Activated CD8-positive, alpha-beta memory T cell treated with anti-CD3 and anti-CD28 coated beads for 1 hour (primary cell): ENCODE measurements at places on chromosomes 12 and 14.

DNA sequence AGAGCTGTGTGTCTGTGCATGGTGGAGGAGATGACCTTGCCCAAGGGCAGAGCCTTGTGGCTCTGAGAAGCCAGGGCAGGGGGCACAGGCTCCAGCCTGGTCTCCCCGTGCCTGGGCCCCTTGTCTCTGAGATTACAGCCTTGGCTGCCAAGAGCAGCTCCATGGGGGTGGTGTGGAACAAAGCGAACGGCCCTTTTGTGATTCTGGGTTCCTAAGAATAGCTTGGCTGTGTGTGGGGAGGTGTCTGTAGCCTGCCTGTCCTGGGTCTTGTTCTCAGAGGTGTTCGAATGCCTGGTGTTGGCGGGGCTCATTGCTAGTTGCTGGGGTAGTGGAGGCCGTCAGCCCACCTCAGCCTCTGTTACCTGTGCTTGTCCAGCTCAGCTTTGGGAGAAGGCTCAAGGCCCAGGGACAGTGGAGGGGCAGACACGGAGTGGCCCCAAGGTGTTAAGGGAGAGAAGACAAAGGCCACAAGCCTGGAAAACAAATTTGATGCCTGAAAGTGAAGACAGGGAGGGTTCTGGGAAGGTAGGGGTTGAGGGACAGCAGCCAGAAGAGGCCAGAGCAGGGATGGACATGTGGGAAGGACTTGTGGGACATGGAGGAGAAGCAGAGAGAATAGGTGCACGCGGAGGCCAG lies 7.4 kb upstream of the MYH7 start:
- DNase-seq, result no peak

- no peak for DNase-seq
Measured at GRCh38 chr14:51228391-51228790, 11.7 kb upstream of the TMX1 start.

DNA sequence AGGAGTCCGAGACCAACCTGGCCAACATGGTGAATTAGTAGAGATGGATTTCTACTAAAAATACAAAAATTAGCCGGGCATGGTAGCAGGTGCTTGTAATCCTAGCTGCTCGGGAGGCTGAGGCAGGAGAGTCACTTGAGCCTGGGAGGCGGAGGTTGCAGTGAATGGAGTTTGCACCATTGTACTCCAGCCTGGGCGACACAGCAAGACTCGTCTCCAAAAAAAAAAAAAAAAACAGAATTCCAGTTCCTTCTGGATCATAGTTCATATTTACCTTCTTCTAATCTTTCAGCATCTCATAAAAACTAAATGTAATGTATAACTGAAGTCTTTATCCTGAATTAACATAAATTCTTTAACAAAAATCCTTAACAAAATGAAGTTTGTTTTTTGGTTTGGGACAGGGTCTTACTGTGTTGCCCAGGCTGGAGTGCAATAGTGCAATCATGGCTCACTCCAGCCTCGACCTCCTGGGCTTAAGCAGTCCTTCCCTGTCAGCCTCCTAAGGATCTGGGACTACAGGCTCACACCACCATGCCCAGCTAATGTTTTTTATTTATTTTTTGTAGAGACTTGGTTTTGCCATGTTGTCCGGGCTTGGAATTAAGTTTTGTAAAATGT lies 37.6 kb downstream of the FAM177A1 start:
- DNase-seq, result no peak

- no peak for DNase-seq
Measured at GRCh38 chr14:55891692-55892091, 226.5 kb upstream of the PELI2 start.

- DNase-seq, result no peak
Measured at GRCh38 chr14:58663494-58664111, 25.8 kb downstream of the DACT1 start.

DNA sequence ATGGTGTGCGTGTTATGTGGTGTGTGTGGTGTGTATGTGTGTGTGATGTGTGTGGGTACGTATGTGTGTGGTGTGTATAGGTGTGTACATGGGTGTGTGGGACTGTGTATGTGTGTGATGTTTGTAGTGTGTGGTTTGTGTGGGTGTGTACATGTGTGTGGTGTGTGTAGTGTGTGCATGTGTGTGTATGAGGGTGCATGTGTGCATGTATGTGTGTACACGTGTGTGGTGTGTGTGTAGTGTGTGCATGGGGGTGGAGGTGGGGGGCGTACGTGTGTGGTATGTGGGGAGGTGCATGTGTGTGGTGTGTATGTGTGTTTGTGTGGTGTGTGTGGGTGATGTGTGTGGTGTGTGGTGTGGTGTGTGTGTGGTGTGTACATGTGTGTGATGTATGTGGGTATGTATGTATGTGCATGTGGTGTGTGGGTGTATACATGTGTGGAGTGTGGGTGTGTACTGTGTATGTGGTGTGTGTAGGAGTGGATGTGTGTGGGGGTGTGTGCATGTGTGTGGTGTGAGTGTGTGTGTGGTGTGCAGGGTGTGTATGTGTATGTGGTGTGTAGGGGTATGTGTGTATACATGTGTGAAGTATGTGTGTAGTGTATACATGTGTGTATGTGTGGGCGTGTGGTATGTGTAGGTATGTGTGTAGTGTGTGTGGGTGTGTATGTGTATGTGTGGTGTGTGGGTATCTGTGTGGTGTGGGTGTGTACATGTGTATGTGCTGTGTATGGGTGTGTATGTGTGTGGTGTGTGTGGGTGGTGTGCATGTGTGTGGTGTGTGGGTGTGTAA lies 119.8 kb upstream of the GSC start:
- DNase-seq, result no peak

GRCh38 chr14:67131691-67132090 lies 57.5 kb upstream of the GARIN2 start:
- DNase-seq, result no peak

GRCh38 chr14:67357186-67357968 lies 2.2 kb downstream of the ATP6V1D start:
- no peak for DNase-seq

GRCh38 chr12:109735825-109736551 lies 22.4 kb downstream of the FAM222A start:
- DNase-seq, result no peak

- DNase-seq, result no peak
Measured at GRCh38 chr12:55673638-55674037, 34.1 kb downstream of the ITGA7 start.

GRCh38 chr14:99043756-99044155 lies 228.2 kb downstream of the BCL11B start:
- no peak for DNase-seq

GRCh38 chr14:50338587-50338986 lies 26.5 kb downstream of the DMAC2L start:
- no peak for DNase-seq

GRCh38 chr14:34227834-34228649 lies 234.0 kb downstream of the SPTSSA start:
- DNase-seq, result peak; percentile 24
